ENCODE measurements at places on chromosomes 3 and 15.

GRCh38 chr3:53384465-53385423, 37.4 kb upstream of the DCP1A start:
- no peak for DNase-seq

- no peak for DNase-seq
These were observed 10.5 kb upstream of the PRKCD start for GRCh38 chr3:53150247-53151085.

DNA sequence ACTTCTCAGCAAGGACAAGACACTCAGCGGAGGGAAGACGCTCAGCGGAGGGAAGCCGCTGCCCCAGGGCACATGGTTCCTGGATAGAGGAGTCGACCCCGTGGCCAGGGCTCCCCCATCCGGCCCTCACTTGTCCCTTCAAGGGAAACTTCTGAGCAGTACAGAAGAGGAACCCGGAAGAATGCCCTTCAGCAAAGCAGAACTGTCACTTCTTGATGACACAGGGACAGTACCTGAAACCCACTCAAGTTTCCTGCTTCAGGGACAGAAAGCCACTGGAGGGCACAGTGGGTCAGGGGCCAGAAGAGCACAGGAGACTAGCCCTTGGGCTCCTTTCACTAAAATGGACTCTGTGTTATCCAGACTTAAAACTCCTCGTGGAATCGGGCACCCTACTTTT, 97.8 kb upstream of the RPL32 start:
- no peak for DNase-seq

DNA sequence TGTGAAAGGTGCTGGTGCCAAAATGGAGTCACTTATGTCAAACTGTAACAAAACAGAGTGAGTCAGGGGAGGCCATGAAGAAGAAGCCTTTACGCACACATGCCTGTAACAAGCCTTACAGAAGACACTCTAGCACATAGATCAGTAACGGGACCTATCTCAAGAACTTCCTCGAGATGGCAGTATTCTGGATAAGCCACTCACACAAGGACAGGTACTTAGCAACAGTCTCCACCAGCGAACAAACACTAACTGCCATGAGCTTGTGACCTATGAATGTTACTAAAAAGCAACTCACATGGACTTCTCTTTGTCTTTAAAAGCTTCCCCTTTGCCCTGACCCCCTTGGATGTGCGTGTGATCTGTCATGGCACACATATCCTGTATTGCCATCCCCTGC, 235.1 kb downstream of the CD47 start:
- DNase-seq, result no peak

- no peak for DNase-seq
These were observed 705 bp downstream of the DLL4 start for GRCh38 chr15:40929660-40930429.

- no peak for DNase-seq
These were observed 136.6 kb downstream of the OPA1 start for GRCh38 chr3:193729601-193730000.

DNA sequence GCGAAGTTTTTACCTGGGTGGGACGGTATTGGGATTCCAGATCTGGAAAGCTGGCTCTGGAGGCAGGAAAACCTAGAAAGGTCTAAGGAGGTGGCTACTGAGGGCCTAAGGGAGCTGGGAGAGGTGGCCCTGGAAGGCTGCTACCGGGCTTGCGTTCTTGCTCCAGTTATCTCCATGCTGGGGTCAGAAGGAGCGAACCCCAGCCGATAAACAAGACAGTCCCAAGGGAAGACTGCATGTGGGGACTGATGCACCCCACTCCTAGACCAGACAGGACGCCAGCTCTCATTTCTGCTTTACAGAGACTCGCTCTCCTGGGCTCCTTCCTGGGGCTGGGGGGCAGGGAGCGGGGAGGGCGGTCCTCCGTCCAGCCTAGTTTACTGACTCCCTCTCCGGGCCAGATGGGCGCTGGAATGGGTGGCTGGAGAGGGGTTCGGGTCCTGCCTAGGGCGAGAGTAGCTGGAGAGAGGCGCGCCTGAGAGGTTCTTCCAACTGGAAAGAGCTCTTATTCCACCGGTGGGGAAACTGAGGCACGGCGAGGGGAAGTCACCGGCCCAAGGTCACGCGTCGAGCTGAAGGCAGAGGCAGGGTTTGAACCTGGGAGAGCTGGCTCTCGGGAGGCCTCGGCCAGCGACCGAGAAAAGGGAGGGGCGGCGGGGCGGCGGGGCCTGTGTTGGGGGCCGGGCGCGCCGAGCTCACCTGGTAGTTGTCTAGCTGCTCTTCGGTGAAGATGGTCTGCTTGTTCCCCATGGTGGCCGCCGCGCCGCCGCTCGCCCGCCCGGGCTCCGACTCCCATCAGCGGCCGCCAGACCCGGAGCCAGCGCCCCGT, 565 bp downstream of the CIB2 start:
- no peak for DNase-seq

GRCh38 chr3:192841428-192841827, 76.2 kb downstream of the MB21D2 start:
- no peak for DNase-seq

DNA sequence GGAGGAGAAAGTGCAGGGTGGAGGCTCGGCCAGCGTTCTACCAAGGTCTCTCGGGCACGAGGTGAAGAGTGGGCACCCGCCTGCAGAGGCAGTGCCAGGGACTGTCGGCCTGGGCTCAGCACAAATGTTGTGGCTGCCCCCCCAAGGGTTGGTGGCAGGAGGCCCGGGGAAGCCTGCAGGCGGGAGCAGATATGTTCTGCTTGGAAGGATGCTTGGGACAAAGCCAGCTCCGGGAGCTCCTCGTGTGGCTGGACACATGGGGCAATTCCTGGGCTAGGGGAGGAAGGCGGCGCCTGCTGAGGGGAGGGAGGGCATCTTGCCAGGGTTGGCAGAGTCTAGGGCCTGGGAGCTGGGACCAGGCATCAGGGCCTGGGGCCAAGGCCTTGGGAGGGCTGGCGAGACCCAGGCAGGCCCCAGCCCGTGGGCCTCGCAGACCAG, 30.4 kb upstream of the FBLN2 start:
- no peak for DNase-seq

GRCh38 chr3:186185194-186185787, 76.4 kb upstream of the ETV5 start:
- no peak for DNase-seq

GRCh38 chr3:108153451-108153981, 62.7 kb upstream of the CD47 start:
- DNase-seq, result peak; percentile 17

DNA sequence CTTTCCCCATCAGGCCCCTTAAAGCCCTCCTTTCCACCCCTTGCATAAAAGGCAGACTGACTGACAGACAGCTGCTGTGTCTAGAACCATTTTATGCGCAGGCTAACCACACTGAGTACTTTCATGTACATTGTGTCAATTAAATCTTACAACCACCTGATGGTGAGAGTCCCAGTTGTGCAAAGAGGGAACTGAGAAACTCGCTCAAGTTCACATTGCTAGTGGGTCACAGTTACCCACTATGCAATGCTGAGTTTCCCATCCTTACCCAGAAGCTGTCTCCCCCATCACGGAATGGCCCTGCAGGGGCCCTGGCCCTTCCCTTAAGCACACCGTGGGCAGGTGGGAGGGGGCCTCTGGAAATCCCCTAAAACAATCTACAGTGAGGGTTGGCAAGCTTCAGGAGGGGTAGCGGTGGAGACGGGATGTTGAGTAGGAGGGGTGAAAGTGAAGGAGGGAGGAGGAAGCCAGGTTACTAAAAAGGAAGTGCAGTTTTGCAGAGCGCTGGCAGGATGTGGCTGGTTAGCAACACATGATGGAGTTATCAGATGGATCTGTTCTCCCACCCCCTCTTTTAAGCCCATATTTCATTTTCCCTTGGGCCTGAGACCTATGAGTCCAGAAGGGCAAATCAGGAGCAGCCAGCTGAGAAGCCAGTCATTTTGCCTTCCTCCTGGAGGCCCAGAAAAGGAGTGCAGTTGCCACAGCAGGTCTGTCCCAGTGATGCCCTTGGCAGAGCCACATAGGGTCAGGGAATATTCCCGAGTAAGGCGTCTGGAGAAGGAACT, 30.0 kb downstream of the STARD5 start:
- peak; percentile 60 for DNase-seq

DNA sequence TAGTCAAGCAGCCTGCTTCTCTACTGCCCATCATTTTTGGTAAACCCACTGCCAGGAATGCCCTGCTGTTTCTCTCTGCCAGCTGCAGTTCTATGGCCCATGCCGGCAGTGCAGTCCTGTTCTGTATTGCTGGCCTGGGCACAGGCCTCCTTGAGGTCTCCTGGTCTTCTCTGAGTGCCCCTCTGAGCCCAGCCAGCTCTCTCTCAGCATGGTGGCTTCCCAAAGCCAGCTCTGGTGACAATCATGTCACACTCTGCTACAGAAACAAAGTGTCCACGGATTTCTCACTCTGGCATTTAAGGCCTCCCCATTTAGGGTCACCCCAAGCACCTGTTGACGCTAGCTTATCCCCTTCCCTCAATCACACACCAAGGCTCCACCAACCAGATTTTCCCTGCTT, 24.5 kb downstream of the SRPRB start:
- no peak for DNase-seq

GRCh38 chr3:175187586-175187985, 328.5 kb downstream of the NAALADL2 start:
- DNase-seq, result no peak

- no peak for DNase-seq
These were observed 138.7 kb upstream of the CBLB start for GRCh38 chr3:106007512-106007911.

- no peak for DNase-seq
These were observed 1.2 kb downstream of the HAUS2 start for GRCh38 chr15:42549741-42550392.

DNA sequence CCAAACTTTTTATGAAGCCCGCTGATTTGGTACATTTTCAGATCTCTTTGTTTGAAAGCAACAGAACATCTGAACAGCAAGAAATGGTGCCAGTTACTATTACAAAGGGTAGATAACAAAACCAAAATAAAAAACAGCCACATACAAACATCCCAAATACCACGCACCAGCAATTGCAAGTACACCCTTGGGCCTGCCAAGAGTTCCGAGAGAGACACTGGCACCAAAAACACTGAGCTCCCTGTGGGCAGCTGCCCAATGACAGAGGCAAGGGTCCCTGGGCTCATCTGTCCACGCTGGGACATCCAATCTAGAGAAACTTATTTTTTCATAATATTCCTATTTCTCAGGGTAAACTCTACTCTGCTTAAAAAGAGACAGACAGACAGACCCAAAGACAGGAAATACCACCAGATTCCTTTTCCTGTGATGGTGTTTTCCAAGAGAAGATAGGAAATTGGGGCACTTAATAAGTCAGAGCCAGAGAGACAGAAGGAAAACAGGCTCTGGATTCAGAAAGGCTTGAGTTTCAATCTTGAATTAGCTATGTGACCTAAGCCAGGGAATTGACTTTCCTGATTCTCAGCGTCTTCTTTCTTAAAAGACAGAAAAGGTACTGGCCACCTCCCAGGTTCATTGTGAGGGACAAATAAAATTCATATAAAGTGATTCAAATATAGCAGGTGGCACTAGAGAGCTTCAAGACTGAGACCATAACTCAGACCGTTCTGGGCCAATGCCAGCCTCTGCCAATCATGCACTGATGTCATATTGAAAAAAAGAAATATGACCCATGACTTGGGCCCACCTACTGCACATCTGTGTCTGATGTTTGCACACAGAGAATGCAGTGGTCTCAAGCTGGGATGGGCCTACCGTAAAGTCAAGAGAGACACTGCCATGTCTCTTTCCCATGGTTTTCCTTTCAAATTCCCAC, 61.3 kb downstream of the FOXP1 start:
- DNase-seq, result no peak

GRCh38 chr3:197942956-197943556, 6.9 kb upstream of the RPL35A start:
- no peak for DNase-seq

DNA sequence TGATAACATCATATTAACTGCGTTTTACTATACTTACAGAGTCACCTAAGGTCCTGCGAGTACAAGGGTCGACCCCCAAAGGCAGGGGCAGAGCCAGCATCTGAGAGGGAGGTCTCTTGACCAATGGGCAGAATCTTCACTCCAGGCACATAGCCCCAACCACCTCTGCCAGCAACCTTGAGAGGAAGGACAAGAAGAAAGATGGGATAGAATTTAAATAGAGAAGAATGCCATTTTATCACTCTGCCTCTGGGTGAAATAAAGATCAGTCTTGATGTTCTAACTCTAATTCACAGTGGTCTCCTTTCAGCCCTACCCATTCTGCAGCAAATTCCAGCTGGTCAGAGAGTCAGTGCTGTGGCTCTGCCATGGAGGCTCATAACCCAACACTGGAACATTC, 26.5 kb downstream of the KNG1 start:
- DNase-seq, result no peak

- no peak for DNase-seq
These were observed 12.4 kb downstream of the BMF start for GRCh38 chr15:40096094-40096891.

GRCh38 chr3:169278092-169278491, 385.4 kb downstream of the MECOM start:
- DNase-seq, result no peak

- no peak for DNase-seq
These were observed 2.6 kb upstream of the FOXP1 start for GRCh38 chr3:71585887-71586809.

GRCh38 chr3:113600418-113601182, 68.2 kb downstream of the SIDT1 start:
- no peak for DNase-seq

DNA sequence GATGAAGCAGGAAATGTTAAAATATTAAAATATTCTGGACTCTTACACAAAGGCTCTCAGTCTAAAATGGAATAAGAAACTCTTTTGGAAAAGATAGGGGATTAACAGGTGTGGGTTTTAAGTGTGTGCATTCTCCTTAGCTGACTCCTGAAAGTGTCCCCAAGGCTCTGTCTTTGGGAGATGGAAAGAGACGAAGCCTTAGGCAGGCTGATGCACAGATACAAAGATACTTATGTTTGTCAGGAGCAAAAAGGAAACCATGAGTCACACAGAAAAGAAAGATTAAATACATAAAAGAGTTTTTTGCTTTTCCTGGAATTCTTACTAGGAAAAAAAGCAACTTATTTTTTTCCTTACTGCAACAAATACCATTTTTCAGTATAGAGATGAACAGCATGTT, 23.8 kb upstream of the ABI3BP start:
- DNase-seq, result no peak

DNA sequence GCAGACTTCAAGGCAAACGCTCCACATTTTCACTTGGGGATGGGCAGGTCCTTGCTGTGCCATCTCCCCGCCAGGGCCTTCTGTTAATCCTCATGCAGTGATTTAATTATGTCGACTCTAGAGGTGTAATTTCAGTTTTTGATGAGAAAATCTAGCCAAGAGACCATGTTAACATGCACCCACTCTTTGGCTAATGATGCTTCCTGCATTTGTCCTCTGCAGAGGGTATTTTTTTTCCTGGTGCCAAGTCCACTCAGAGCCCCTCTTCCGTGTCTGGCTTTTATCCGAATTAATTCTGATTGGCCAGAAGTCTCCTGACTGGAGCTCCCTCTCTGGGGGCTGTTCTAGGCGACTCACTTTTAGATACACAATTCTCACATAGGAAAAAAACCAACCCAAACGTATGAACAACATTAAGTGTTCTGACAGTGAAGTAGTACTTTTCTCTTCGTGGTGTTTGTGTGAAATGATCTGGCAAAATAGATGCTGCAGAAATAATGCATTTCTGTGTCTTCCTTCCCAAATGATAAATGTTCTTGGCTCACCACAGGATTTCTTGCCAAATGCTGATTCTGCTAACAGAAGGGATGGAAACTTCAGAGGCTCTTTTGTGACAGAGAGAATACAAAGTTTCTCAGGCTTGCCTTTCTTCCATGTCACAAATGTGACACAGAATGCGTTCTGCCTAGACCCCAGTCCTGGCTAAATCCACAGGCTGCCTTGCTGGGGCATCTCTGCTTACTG, 190.0 kb downstream of the CACNA2D3 start:
- no peak for DNase-seq

All from activated T-helper 1 cell treated with anti-CD3 and anti-CD28 coated beads, Interleukin-2, amount 50 U/mL, for 16 hours (primary cell).